ENCODE measurements at places on chromosomes 12 and 14.

GRCh38 chr12:55719371-55719770 is 822 bp upstream of the RDH5 start:
- no peak for DNase-seq

GRCh38 chr12:132478845-132479244 is 11.1 kb upstream of the FBRSL1 start:
- peak; percentile 26 for DNase-seq

- peak; percentile 54 for DNase-seq
Measured at GRCh38 chr12:66065641-66066136, 64.9 kb downstream of the LLPH start.

DNA sequence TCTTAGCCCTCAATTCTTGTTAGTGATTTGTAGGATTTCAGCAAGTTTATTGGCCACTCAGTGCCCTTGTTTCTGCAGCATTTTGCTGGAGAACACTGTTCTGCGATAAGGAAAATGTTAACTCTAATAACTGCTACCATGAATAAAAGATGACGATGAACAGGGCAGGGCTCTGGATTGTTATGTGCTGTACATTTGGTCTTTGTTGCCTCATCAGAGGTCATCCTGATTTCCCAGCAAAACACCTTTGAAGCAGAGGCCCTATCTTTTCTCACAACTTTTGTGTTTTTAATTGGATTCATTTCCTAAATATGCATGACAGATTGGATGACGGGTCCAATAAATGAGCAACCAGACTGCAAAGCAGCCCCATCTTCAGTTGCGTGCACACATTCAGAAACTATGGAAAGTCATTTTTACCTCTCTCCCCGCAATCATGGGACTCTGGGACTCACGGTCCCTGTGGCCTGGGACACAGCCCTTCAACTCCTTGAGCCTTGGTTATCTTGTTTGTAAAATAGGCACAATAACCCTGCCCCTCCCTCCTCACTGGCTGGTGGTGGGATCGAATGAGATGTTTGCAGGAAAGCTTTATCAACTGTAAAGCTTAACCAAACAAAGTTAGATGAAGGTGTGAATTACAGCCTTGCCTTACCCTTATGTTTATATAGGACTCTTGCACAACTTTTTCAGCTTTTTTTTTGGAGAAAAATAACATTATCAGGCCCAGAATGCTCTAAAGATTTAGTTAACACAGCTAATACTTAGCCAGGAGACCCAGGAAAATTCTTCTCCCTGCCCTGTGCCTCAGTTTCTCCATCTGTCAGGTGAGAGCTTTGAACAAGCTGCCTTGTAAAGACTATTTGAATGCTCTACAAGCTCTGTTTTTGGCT is 45.4 kb downstream of the RPH3A start:
- peak; percentile 9 for DNase-seq

GRCh38 chr12:100672075-100672592 is 98.7 kb downstream of the GAS2L3 start:
- DNase-seq, result no peak

GRCh38 chr12:108309674-108310312 is 29.3 kb downstream of the CMKLR1 start:
- DNase-seq, result no peak

DNA sequence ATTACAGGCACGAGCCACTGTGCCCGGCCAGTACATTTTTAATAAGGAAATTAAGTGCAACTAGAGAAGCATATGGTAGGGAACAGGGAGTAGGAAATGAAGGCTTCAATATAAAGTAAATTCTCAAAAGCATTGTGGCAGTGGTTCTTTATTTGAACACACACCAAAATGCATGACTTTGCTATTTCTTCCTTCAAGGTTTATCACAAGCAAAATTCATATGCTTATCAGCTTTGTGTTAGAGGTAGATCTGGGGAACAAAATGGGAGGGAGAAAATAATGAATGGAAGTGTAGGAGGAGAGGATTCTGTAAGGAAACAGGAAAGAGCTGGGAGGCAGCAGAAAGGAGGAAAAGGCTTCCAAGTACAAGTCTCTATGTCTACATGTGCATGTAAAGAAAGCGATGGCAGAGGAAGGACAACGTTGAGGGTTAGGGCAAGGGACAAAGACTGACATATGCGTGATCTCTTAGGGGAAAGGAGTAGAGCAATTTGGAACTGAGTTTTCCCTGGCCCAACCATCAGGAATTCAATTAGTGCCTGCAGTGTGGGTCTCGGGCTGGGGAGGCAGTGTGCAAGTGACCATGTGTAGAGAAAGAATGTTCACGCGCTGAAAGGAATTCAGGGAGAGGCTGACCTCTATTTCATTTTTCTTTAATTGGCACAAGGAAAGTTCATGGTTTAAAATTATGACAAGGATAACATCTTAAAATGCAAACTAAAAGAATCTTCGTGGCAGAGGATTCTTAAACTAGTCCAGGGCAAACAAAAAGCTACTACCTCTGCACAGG is 22.9 kb upstream of the RASSF8 start:
- DNase-seq, result no peak

GRCh38 chr12:49187184-49187583 is 1.7 kb downstream of the TUBA1A start:
- peak; percentile 61 for DNase-seq

GRCh38 chr14:24879661-24880386 is 170.1 kb downstream of the STXBP6 start:
- no peak for DNase-seq

GRCh38 chr12:100643246-100643645 is 69.8 kb downstream of the GAS2L3 start:
- no peak for DNase-seq

Data from iris pigment epithelial cell (primary cell).